ENCODE measurements at places on chromosomes 1 and 21.

- peak; percentile 34 for DNase-seq
These were observed 6.4 kb downstream of the PPP2R5A start for GRCh38 chr1:212291505-212292134.

DNA sequence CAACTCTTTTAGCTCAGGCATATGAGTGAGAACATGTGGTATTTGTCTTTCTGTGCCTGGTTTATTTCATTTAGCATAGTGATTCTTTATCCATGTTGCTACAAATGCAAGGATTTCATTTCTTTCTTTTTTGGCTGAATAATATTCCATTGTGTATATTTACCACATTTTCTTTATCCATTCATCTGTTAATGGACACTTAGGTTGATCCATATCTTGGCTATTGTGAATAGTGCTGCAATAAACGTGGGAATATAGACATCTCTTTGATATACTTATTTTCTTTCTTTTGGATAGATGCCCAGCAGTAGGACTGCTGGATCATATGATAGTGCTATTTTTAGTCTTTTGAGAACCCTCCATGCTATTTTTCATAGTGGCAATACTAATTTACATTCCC lies 30.8 kb downstream of the ASB17 start:
- no peak for DNase-seq

- no peak for DNase-seq
These were observed 25.8 kb upstream of the KLHDC8A start for GRCh38 chr1:205382561-205382960.

DNA sequence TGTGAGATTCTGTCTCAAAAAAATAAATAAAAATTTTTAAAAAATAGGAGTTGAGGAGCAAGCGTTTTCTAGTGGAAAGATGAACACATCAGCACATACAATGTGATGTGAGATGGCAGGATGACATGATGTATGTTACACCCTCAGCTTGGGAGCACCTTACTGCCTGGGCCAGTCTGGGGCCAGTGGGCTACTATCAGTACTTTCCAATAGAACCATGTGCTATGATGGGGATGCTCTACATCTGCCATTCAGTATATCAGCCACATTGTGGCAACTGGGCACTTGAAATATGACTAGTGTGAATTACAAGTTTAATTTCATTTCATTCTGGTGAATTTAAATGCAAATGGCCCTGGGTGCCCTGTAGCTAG lies 156.0 kb downstream of the PGBD5 start:
- no peak for DNase-seq

GRCh38 chr1:19511116-19511515 lies 25.8 kb upstream of the CAPZB start:
- DNase-seq = no peak
